Activated CD8-positive, alpha-beta T cell treated with anti-CD3 and anti-CD28 coated beads for 36 hours (primary cell): ENCODE measurements at places on chromosomes 11 and 22. TPM values are rescaled to one million over a fixed set of nuclear protein-coding genes. Genes with fewer than 3 reads are reported as not detected.

YAP1 gene
- total RNA-seq, result not detected

DCHS1 gene
- total RNA-seq, result 1.6 TPM

TSPAN18 gene
- 0.85 TPM for total RNA-seq

CCDC73 gene
- total RNA-seq, result not detected

NNMT gene
- total RNA-seq, result not detected

TPBGL gene
- 0.18 TPM for total RNA-seq

AKIP1 gene
- total RNA-seq, result 28.2 TPM

AIFM3 gene
- total RNA-seq, result 0.25 TPM

RBX1 gene
- 92.8 TPM for total RNA-seq

IL10RA gene
- 80.9 TPM for total RNA-seq

LMF2 gene
- total RNA-seq, result 48.8 TPM

APOC3 gene
- not detected for total RNA-seq

MMP1 gene
- total RNA-seq, result not detected

FADS3 gene
- 10.3 TPM for total RNA-seq

KCNQ1 gene
- 8.7 TPM for total RNA-seq

PKDREJ gene
- total RNA-seq, result not detected
